ENCODE measurements at places on chromosomes 7 and 10. TPM values are rescaled to one million over a fixed set of nuclear protein-coding genes. Genes with fewer than 3 reads are reported as not detected.

DNA sequence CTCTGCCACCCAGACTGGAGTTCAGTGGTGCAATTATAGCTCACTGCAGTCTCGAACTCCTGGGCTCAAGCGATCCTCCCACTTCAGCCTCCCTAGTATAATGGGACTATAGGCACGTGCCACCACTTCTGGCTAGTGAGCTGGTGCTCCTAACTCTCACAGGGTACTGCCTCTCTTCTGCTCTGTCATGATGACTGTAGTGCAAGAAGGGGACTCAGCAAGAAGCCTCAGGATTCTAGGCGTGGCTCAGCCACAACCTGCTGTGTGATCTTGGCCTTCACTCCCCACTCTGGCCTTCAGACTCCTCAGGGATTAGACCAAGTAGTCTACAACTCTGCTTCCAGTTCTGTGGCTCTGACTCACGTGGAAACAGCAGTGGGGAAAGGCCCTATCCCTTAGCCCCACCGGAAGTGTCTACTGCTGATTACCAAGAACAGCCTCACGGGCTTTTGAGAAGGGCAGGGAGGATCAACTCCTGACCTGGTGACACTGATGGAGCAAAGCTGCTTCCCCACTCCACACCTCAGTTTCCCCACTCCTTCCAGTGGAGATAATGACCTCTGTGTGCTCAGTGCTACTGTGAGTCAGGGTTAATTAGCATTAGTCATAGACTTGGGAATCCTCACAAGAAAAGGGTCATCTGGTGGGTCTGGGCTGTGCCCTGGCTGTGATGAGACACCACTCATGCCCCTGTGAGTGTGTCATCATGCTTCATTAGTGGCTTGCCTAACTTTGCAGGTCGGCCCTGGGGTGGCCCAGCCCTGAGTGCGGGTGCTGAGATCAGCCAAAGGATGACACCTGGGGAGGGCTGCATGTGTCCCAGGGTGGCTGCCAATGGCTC, 41.1 kb downstream of the ZC3HC1 start:
- no peaks in the 10 kb centered on the region for H3K27me3 ChIP-seq
- no peak for DNase-seq
- H3K4me3 ChIP-seq, result no peak overlapping the region
- peak overlapping the region; percentile 16 for H3K27ac ChIP-seq
- H3K36me3 ChIP-seq, result no peaks in the 10 kb centered on the region

GRCh38 chr10:10872035-10872673, 145.5 kb upstream of the CELF2 start:
- peak; percentile 34 for DNase-seq
- H3K4me1 ChIP-seq, result no peaks in the 10 kb centered on the region
- H3K4me3 ChIP-seq, result no peak overlapping the region

- no peak for DNase-seq
- no peaks in the 10 kb centered on the region for H3K4me1 ChIP-seq
- no peak overlapping the region for H3K4me3 ChIP-seq
- H3K36me3 ChIP-seq, result no peaks in the 10 kb centered on the region
- no peak overlapping the region for H3K27ac ChIP-seq
- no peaks in the 10 kb centered on the region for H3K27me3 ChIP-seq
Measured at GRCh38 chr7:52017802-52018679, 701.4 kb upstream of the COBL start.

DNA sequence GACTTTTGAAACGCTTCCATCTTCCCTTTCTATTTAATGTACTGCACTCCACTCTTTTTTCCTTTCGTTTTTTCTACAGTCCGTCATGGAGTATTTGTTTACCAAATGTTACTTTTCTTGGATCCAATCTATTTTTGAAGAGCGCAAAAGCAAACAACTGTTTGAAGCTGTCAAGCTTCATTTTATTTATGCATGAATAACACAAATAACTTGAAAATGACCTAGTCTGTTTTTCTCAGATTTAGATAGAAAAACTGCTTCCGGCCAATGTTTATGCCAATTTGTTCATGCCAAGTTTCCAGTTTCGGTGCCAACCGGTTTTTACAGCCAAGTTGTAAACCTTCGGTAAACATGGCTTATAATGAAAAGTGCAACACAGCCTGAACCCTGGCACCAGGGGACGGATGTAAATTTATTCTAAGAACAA, 150.9 kb upstream of the KLF6 start:
- H3K27ac ChIP-seq, result peak overlapping the region; percentile 93
- H3K4me1 ChIP-seq, result peaks cover 7% of the 10 kb centered on the region
- DNase-seq, result no peak

The JCAD gene
- 48.8 TPM for total RNA-seq

Measured in uterus (tissue), 4 donors.